ENCODE measurements at places on chromosomes 6 and 20.

- no peak for DNase-seq
Observed at GRCh38 chr6:85114581-85114935, 335.3 kb upstream of the NT5E start.

DNA sequence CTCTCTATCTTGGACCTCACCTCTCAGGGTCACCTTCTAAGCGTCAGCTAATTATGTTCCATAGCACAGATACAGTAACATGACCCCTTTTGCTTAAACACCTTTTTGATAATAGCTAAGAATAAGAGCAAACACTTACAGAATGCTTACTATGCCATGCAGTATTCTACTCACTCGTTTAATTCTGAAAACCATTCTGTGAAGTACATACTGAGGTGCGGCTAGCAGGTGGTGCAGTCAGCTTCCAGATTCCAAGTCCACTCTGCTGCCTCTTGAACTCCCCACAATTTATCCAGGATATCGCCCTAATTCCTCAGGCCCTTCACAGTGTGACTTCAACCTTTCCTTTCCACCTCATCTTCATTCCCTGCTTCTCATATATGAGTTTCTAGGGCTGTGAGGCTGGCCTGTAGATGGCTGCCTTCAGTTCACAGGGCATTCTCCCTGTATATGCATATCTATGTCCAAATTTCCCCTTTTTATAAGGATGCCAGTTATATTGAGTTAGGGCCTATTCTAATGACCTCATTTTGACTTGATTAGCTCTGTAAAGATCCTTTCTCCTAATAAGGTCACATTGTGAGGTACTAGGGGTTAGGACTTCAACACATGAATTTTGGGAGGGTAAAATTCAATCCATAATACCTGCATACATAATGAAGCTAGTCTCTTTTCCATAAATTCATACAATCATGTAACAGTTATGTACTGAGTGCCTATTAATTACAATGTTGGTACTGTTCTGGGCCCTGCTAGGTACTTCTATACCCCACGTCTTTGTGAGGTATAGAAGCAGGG, 130.1 kb downstream of the PDSS2 start:
- DNase-seq, result no peak

- no peak for DNase-seq
Observed at GRCh38 chr6:136503303-136504029, 46.8 kb downstream of the MAP7 start.

- DNase-seq, result peak; percentile 34
Observed at GRCh38 chr6:88588938-88589337, 374.5 kb downstream of the RNGTT start.

- no peak for DNase-seq
Observed at GRCh38 chr6:87690441-87690840, 11.6 kb downstream of the AKIRIN2 start.
